Kidney (tissue), 22 donors: ENCODE measurements at places on chromosomes 1 and 21.

DNA sequence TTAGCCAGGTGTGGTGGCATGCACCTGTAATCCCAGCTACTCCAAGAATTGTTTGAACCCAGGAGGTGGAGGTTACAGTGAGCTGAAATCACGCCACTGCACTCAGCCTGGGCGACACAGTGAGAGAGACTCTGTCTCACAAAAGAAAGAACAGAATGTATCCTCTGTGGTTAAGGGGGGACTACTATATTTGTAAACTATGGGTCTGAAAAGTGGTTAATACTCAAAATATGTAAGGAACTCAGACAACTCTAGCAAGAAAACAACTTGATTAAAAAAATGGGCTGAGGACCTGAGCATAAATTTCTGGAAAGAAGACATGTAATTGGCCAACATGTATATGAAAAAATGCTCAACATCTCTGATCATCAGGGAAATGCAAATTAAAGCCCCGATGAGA lies 11.2 kb downstream of the FNBP1L start:
- no peaks in the 10 kb centered on the region for H3K27me3 ChIP-seq
- H3K36me3 ChIP-seq: no peaks in the 10 kb centered on the region
- H3K4me3 ChIP-seq: no peak overlapping the region
- no peak overlapping the region for H3K27ac ChIP-seq
- H3K4me1 ChIP-seq: no peaks in the 10 kb centered on the region

DNA sequence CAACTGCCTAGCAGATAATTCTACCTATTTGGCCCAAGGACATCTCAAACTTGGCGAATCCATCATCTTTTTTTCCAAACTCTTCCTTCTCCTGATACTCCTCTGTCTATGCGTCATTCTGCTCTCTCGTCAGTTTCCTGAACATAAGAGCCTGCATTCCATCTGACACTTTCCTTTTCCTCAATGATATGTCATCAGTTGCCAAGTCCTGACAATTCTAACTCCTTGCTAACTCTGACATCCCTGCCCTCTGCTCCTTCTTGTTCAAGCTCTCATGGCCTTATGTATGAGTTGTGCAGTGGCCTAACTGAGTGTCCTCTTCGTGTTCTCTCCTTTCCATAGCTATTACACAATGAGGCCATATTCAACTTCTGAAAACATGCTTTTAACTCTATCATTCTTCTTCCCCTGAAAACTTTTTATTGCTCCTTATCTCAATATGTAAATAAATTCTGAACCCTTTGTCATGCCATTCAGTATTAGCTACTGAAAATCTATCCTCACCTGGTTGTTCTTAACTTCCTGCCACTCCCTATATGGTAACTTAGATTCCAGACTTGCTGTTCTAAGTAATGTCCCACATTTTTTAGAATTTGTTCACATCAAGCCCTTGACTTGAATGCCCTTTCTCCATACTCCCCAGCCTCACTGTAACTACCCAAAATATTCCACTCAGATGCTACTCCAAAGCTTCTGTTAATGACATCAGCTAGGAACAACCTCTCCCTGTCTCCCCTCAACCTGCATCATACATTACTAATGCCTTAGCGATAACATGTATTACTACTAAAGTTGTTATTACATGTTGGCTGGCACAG lies 11.5 kb downstream of the PALMD start:
- H3K36me3 ChIP-seq: no peaks in the 10 kb centered on the region
- H3K4me3 ChIP-seq: no peak overlapping the region
- no peaks in the 10 kb centered on the region for H3K27me3 ChIP-seq

- DNase-seq: no peak
Observed at GRCh38 chr1:192061556-192061955, 96.7 kb upstream of the RGS18 start.

GRCh38 chr1:205923651-205924459 lies 19.4 kb downstream of the SLC26A9 start:
- H3K4me1 ChIP-seq: peaks cover 4% of the 10 kb centered on the region
- H3K4me3 ChIP-seq: no peak overlapping the region
- no peak overlapping the region for H3K27ac ChIP-seq
- H3K36me3 ChIP-seq: no peaks in the 10 kb centered on the region
- H3K27me3 ChIP-seq: no peaks in the 10 kb centered on the region
- DNase-seq: no peak
